Skeletal muscle tissue (tissue), 5 donors: ENCODE measurements at places on chromosomes 3 and 15. TPM values are rescaled to one million over a fixed set of nuclear protein-coding genes. Genes with fewer than 3 reads are reported as not detected.

The CHST13 gene
- not detected for total RNA-seq

The C2CD4B gene
- total RNA-seq = 8.4 TPM

The PCLAF gene
- total RNA-seq = 12.0 TPM

The GRIP2 gene
- 8.9 TPM for total RNA-seq

The GOLGA8R gene
- 3.1 TPM for total RNA-seq

The FBN1 gene
- total RNA-seq = 439 TPM

The GBE1 gene
- total RNA-seq = 26.1 TPM

The SH2D7 gene
- total RNA-seq = not detected

The RAD18 gene
- 15.7 TPM for total RNA-seq

The C3orf85 gene
- total RNA-seq = not detected

The SEC22C gene
- total RNA-seq = 21.4 TPM
